ENCODE measurements at places on chromosomes 6 and 20. TPM values are rescaled to one million over a fixed set of nuclear protein-coding genes. Genes with fewer than 3 reads are reported as not detected.
A peak's percentile ranks its signal among the peaks of the same experiment; 100 is the strongest.

GRCh38 chr6:150363733-150364132, 5.1 kb upstream of the IYD start:
- H3K36me3 ChIP-seq = no peaks in the 10 kb centered on the region
- H3K27me3 ChIP-seq = peaks cover 7% of the 10 kb centered on the region
- H3K27ac ChIP-seq = no peak overlapping the region
- H3K4me3 ChIP-seq = no peak overlapping the region
- DNase-seq = no peak

ARHGAP40 gene
- total RNA-seq = not detected

HTR1E gene
- not detected for total RNA-seq

DNA sequence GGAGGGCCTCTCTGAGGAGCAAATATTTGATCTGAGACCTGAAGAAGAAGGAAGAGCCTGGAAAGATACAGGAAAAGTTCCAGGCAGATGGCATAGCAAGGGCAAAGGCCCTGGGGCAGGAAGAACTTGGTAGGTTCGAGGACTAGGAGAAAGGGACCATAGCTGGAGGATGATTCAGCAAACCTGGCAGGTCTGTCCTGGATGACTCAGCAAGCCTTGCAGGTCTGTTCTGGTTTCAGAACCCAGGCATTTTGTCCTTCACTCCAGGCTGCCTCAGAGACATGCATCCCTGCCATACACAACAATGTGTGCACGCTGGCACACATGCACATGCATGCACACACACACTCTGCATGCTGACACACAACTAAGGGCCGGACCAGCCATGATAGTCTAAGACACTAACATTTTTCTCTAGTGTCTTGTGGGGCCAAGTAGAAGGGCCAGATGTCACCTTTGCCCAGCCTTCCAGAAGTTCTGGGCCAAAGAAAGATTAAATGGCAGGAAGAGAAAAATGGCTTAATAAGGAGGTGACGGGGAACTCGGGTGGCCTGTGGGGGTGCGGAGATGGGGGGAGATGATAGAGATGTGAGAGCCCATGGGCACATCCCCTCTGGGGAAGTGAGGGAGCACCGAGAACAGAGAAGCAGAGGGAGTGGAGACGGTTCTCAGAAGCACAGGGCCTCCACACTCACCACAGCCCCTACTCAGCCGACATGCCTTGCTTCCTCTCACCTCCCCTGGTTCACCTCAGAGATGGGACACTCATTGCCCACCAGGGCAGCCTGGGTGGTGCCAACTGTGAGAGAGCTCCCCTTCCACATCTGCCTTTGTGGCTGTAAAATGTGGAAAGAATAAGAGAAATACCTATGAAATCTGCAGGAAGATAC, 15.4 kb upstream of the TRIB3 start:
- peak; percentile 40 for DNase-seq
- H3K4me1 ChIP-seq = peaks cover 39% of the 10 kb centered on the region
- H3K36me3 ChIP-seq = no peaks in the 10 kb centered on the region
- H3K4me3 ChIP-seq = no peak overlapping the region
- H3K27ac ChIP-seq = peak overlapping the region; percentile 77
- H3K27me3 ChIP-seq = no peaks in the 10 kb centered on the region

GRCh38 chr6:22361576-22361975, 64.7 kb upstream of the PRL start:
- no peak for DNase-seq
- no peak overlapping the region for H3K27ac ChIP-seq
- H3K4me1 ChIP-seq = no peaks in the 10 kb centered on the region
- H3K4me3 ChIP-seq = no peak overlapping the region

DNA sequence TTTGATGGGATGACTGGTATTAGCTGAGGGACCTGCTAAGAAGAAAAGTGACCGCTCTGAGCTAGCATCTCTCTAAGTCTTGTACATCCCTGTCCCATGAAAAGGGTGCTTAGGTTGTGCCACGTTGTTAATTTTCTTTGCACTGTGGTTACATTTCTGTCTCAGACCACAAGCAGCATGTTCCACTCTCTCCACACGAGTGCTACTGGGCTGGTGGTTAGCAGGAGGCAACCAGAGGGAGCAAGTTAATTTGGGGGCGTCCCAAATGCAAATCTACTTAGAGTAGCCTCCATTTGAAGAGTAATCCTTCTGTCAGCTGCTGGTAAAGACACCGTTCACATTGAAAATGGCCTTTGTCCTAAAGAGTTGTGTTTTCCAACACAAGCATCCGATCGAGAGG, 3.4 kb upstream of the SCML4 start:
- H3K36me3 ChIP-seq = no peaks in the 10 kb centered on the region
- peak; percentile 59 for DNase-seq
- peaks cover 40% of the 10 kb centered on the region for H3K4me1 ChIP-seq

DNA sequence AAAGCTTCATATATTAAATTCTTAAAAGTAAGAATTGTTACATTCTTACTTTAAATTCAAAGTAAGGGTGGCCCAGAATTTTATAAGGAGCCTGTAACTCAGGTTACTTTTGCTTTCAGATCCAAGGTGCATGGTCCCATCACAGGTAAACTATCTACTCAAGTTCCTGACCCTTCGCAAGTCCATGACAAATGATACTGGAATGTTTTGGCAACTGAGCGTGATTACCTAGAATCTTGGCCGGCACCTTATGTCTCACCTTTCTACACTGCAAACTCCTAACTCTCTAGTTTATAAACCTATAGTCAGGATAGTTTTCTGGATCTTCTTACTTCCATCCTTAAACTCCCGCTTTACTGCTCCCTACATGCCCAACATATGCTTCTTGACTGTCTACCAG, 67.9 kb upstream of the HMGN3 start:
- H3K27ac ChIP-seq = no peak overlapping the region
- H3K4me1 ChIP-seq = no peaks in the 10 kb centered on the region
- no peak for DNase-seq
- H3K4me3 ChIP-seq = no peak overlapping the region

PNPLA1 gene
- total RNA-seq = not detected

GRCh38 chr6:137094411-137095008, 49.7 kb upstream of the IL20RA start:
- H3K27me3 ChIP-seq = peaks cover 2% of the 10 kb centered on the region
- no peak overlapping the region for H3K4me3 ChIP-seq
- peaks cover 17% of the 10 kb centered on the region for H3K4me1 ChIP-seq

- no peak for DNase-seq
- H3K4me1 ChIP-seq = peaks cover 26% of the 10 kb centered on the region
- peaks cover 22% of the 10 kb centered on the region for H3K36me3 ChIP-seq
- no peaks in the 10 kb centered on the region for H3K27me3 ChIP-seq
Measured at GRCh38 chr6:34338811-34339210, 53.7 kb downstream of the NUDT3 start.

All from activated CD4-positive, alpha-beta T cell treated with anti-CD3 and anti-CD28 coated beads for 36 hours (primary cell).